ENCODE measurements at places on chromosomes 11 and 22.

- DNase-seq, result no peak
Observed at GRCh38 chr11:70305501-70305900, 35.0 kb downstream of the PPFIA1 start.

DNA sequence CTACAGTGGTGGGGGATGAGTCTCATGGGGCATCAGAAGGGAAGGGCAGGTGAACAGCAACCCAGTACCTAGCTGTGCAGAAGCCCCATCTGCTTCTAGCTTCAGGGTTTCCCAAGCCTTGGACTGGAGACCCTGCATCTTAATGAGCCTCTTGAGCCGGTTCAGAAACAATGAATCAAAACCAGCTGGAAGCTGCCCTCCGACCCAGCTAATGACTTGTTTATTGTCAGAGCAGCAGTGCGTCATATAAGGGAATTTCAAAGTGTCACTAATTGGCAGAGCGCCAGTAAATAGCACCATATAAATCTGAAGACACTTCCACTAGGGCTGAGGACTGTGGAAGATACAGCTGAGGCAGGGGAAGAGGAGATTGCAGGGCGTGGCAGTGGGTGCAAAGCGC lies 57.5 kb downstream of the RPUSD4 start:
- DNase-seq, result no peak

GRCh38 chr22:45314054-45314721 lies 4.5 kb downstream of the FAM118A start:
- no peak for DNase-seq

DNA sequence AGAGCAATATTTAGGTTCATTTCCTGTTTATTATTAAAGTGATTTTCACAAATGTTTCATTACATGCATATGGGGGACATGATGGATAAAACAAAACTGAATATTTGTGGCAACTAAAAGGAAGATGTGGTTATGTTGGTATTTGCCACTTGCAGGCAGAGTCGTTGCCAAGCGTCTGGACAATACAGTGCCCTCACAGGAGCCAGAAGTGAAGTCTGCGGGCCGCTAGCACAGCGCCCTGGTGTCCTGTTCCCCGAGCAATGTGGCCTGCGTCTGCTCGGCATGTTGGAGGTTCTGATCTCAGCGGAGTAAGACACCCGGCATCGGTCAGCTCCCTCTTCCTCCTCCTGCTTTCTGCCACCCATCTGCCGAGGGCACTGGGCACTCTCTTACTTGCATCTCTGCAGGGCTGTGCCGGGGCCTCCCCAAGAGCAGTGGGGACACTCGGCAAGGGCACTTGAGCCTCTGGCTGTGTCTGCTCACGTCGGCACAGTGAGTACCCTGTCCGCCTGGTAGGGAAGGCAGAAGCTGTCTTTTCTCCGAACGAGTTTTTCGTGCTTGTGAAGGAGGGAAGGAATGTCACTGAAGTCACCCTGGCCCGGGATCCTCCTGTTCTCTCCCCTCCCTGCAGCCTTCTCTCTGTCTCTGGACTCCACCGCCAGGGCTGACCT lies 10.5 kb upstream of the TTLL12 start:
- no peak for DNase-seq

DNA sequence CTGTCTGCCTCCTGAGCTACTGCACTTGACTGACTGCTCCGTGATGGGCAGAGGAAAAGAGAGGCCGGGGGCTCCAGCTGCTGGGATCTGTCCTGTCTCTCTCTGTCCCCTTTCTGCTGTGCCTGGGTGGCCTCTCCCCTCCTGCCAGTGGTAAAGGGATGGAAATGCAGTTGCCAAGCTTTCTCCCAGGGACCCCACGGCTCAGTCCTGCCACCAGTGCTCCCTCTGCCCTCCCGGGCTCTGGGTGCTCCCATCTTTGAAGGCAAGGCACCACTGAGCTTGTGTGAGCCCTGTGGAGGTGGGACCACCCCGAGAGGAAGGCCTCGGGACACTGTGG lies 32.0 kb downstream of the NADSYN1 start:
- DNase-seq, result no peak

DNA sequence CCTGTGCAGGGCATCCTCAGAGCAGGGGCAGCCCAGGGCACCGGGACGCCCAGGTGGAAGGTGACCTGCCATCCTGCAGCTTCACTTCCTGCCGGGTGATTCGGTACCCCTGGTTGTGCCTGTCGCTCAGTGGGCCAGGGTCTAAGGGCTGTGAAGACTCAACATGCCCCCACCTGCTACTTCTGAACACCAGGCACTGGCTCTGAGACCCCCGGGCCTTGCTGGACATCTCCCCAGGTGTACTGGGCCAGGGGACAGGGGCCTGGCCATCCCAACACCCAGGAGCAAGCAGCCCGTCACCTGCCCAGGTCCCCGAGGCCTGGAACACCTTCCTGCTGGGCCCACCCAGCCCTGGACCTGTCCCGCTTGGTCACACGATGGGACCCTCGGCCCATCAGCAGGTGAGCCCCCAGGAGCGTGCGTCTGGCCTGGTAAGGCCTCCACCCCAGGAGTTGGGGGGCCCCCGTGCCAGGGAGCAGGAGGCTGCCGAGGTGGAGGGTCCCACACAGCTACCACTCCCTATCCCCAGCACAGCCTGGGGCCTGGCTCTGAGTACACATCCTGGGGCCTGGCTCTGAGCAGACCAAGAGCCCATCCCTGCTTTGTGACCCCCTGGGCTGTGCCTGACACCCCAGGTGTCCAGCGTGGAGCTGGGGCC lies 3.9 kb upstream of the MUC5B start:
- no peak for DNase-seq

GRCh38 chr11:130212431-130212961 lies 52.9 kb downstream of the ST14 start:
- no peak for DNase-seq

DNA sequence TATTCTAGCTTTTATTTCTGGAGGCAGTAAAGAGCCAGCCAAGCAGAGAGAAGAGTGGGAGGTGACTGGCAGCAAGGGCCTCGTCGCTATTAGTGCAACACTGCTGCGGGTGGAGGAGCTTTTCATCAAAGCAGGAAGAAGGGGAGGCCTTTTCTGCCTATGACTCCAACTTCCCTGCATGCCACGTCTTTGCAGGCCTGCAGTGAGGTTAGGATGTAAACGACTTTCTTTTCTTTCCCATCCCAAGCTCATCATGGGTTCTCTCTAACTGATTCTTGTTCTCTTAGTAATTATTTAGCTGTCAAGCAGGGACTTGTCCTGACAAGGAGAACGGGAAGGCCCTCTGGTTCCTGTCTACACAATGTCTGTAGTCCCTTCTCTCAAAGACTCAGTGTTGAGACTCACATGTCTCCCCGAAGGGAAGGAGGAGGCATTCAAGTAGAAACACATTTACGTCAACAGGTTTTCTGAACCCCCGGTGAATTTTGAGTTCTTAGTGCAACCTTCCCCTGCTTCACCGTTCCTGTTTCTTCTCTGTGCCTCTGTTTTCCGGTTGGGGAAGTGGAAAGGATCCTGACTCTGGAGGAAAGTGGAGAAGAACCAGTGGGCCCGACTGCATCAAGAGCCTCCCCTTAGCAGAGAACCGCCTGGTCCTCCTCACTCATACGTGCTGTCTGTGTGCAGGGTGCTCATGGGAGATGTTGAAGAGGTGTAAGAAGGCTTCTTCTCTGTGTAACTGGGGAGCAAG lies 56.9 kb downstream of the PACS1 start:
- DNase-seq, result no peak

DNA sequence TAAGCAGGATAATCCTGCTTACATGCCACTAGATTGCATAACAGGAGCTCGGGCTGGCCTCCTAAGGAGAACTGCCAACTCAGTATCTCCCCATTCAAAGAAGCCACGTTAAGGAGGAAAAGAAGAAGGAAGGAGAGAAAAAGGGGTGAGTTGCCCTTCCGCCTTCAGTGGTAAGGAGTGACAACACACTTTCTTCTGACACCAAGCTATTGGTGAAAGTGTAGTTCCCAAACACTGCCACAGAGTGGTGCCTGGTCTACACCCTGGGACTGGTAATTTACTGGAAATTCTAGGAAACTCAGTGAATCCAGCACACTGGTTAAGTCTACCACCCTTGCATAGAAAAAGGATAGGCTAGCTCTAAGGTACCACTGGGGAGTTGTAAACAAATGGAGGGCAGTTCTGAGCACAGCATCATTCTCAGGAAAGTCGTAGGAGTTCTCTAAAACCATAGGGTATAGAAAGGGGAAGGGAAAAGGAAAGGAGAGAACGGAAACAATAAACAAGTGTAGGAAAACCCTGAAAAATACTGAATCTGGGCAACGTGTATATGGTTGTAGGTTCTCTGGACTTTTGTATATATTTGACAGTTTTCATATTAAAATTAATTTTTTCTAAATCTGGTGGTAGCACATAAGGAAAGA lies 58.2 kb downstream of the RRAS2 start:
- no peak for DNase-seq

DNA sequence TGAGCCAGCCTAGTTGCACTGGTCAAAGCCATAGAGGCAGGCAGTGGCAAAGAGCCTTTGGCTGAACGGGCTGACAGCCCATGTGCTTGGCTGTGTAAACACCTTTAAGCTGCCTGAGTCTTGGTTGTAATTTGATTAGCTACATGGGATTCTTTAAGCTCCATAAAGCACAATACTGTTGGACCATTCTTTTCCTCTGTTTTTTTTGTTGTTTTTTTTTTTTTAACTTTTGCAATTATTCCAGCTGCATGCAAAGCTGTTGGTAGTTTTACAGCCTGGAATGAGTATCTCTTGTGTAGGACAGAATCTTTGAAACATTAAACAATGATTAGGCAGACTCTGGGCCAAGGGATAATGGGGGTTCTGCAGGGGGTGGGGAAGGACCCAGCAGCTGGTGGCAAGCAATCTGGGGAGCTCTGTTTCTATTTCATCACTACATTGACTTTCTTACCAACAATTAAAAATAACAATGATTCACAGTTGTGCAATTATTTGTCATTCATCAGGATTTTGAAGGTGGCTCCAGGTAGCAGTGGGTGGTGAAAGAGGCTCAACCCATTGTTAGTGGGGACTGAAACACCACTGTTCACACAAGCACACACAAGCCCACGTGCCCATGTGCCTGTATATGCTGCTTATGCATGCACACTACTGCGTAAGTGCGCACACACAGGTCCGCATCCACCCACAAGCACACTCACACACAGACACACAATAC lies 69.5 kb upstream of the CSNK2A3 start:
- no peak for DNase-seq

- DNase-seq, result no peak
Observed at GRCh38 chr11:19193916-19194315, 7.9 kb downstream of the CSRP3 start.
